ENCODE measurements at places on chromosomes 4 and X.

- no peak for DNase-seq
These were observed 23.2 kb downstream of the HDX start for GRCh38 chrX:84479086-84479485.

GRCh38 chrX:994780-995179, 217.7 kb downstream of the CRLF2 start:
- DNase-seq, result no peak

DNA sequence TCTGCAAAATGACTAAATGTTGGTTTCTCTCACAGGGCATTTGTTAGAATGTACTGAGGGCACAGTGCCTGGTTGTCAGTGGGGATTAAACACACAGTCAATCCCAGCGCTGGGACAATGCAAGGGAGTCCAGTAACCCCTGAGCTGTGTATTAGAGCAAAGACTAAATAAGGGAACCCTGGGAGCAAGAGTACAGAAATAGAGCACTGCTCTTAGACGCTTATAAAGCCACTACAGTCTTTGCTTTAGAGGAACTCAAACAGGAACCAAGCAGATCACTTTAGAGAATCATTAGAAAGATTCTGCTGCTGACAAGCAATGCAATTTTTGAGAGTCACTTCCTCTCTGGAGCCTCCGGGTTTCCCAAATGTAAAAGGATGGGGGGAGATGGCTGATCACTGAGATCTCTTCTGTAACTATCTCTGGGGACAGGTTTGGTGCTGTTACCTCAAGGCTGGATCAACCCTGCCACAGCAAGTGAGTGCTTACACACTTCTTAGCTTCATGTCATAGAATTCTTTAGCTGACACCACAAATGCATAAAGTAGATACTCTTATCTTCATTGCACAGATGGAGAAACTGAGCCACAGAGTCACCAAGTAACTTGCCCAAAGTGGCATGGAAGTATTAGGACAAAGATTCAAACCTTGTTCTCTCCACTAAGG, 137.8 kb upstream of the CPEB2 start:
- peak; percentile 90 for DNase-seq

DNA sequence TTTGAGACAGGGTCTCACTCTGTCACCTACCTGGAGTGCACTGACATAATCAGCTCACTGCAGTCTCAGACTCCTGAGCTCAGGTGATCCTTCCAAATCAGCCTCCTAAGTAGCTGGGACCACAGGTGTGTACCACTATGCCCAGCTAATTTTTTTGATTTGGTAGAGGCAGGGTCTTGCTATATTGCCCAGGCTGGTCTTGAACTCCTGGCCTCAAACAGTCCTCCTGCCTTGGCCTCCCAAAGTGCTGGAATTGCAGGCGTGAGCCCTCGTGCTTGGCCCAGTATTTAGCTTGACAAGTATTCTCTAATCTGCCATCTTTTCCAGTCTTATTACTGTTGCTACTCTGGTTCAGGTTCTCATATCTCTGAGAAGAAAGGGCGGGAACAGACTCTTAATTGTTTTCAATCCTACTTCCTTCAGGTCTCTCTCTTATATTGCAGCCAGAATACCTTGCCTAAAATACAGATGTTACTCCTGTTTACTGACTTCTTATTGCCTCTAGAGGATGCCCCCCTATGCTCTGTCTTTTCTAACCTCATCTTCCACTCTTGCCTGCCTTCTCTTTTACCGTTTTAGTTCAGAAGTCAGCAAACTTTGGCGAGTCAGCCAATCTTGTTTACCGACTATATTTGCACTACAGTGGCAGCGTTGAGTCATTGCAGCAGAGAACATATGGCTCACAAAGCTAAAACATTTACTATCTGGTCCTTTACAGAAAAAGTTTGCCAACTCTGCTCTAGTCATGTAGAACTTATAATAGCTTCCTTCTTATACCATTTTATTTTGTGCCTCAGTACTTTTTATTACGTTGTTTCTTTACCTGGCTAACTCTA, 19.0 kb downstream of the MRPL1 start:
- no peak for DNase-seq

DNA sequence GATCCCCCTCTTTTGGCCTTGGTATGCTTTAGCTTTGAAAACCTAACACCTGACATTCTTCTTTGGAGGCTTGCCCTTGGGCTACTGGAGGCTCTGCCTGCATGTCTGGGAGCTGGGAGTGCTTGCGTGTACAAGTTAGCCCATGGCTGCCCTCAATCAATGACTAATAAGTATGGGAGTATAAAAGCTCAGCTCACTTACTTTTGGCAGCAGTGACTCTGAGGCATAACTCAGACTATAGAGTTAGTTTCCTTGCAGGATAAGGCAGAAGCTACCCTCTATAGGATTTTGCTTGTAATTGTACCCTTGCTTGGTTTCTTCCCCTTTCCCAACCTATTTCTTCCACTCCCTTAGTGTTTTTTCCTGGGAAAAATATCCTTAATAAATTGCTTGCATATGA, 247.9 kb downstream of the PPP1R2C start:
- no peak for DNase-seq

DNA sequence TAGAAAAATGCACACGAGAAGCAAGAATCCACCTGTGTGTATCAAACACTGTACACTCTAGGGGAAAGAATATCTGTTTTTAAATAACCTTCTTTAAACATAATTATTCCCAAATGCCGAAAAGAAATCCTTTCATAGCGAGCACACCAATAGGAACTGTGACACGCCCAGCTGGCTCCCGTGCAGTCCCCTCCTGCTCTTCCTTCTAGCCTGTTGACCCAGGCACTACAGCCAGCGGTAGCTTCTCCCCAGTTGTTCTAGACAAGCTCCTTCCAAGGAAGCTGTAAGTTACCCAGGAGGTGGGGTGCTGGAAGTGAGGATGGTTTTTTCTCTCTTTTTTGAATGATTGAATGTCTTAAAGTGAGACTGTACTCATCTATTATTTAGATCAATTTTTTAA, 19.5 kb upstream of the NOCT start:
- DNase-seq, result no peak

DNA sequence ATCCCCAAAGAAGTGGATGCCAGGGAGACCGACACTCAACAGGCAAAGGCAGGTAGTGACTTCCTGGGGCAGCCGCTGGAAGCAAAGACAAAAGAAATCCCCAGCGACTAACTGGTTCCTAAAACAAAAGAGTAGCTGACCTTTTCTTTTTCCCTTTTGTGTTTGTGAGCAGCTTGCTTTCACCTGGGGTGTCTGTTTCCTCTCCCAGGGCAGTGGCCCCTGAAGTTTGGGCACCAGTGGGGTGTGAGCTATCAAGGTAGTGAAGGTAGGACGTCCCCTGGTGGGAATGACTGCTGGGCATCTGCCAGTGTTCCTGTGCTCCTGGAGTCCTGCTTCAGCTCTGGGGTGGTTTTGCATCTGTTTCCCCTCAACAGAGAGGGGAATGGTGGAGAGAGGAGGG, 41.6 kb upstream of the STIM2 start:
- DNase-seq, result no peak

- no peak for DNase-seq
These were observed 35.9 kb downstream of the SLC9A6 start for GRCh38 chrX:136021160-136021559.

- DNase-seq, result no peak
These were observed 12.4 kb upstream of the EOLA2 start for GRCh38 chrX:149950681-149951080.

GRCh38 chrX:123830309-123830708, 29.5 kb upstream of the XIAP start:
- DNase-seq, result no peak

- DNase-seq, result no peak
These were observed 6.2 kb upstream of the MOB1B start for GRCh38 chr4:70895811-70896491.

- no peak for DNase-seq
These were observed 66.3 kb downstream of the ITM2A start for GRCh38 chrX:79300856-79301255.

DNA sequence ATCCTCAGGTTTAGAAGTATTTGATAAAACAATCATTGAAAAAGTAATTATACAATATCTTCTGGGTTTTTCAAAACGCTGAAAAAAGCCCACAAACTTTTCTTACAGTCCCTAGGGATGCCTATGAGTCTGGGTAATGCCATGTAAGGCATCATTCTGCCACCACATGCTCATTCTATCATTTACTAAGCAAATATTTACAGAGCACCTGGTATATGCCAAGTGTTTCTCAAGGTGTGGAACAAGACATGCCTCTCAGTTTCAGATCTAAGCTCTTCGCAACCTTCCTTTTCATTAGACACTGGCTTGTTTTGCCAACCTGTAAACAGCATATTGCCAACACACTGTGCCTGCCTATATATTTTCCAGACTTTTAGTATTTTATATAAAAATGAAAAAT, 17.7 kb downstream of the MID1 start:
- no peak for DNase-seq

- DNase-seq, result no peak
These were observed 1934.9 kb downstream of the ARAP2 start for GRCh38 chr4:34309383-34309906.

DNA sequence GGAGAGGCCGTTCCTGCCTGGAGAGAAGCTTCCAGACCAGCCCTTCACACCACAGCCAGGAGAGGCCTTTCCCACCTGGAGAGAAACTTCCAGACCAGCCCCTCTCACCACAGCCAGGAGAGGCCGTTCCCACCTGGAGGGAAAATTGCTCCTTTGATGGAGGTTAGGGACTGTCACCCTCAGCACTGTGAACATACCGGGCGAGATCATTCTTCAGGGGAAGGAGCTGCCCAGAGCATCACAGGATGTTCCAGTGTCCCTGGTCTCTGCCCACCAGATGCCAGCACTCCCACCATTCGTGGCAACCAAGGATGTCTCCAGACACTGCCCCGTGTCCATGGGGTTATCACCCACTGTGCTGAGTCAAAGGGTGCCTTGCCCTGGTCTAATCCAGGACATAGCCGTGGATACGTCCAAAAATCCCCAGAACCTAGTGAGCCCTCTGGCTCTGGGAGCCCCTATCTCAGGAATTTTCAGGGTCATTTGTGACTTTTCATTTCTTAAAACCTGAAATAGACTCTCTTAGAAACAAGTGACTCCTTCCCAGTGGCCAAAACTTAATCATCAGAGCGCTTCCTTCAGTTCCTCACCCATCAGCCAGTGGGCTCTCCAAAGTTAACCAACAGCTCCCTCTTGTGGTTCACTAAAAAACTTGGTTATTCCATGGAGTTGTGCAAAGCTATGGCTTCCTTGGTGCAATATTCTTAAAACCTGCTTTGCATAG, 80.2 kb downstream of the CRMP1 start:
- DNase-seq, result peak; percentile 37

- DNase-seq, result no peak
These were observed 33.5 kb downstream of the NYX start for GRCh38 chrX:41480508-41481260.

DNA sequence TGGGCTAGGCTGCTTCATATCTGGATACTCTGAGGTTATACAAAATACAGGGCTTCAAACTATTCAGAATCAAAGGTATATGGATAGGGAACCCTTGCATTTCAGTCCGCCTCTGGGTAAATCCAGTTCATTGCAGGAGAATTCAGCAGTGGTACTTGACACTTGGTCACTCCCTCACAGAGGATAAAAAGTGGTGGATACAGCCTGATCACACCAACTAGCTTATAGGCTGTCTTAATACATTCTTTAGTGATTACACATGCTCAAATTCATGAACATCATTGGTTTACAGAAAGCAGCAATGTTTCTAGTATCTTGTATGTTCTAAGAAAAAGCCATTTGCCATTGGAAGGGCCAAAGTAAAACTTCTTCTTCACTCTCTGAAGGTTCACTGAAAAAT, 104.8 kb upstream of the PDE5A start:
- no peak for DNase-seq

- DNase-seq, result no peak
These were observed 62.6 kb downstream of the CHIC2 start for GRCh38 chr4:54001668-54002365.

DNA sequence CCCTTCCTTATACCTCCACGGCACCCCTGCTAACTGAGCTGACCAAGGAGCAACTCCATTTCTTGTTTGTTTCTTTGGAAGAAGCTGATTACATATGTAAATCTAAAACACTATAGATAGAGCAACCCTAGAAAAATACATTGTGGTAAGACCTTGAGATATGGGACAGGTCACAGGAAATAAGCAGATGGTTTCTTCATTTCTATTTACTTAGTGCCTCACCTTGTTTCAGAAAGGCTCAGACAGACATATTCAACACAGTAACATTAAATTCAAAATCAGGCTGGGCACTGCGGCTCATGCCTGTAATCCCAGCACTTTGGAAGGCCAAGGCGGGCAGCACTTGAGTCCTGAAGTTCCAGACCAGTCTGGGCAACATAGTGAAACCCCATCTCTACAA, 47.3 kb downstream of the IRF2 start:
- DNase-seq, result no peak

- DNase-seq, result no peak
These were observed 94.5 kb downstream of the ABLIM2 start for GRCh38 chr4:8063974-8064563.

DNA sequence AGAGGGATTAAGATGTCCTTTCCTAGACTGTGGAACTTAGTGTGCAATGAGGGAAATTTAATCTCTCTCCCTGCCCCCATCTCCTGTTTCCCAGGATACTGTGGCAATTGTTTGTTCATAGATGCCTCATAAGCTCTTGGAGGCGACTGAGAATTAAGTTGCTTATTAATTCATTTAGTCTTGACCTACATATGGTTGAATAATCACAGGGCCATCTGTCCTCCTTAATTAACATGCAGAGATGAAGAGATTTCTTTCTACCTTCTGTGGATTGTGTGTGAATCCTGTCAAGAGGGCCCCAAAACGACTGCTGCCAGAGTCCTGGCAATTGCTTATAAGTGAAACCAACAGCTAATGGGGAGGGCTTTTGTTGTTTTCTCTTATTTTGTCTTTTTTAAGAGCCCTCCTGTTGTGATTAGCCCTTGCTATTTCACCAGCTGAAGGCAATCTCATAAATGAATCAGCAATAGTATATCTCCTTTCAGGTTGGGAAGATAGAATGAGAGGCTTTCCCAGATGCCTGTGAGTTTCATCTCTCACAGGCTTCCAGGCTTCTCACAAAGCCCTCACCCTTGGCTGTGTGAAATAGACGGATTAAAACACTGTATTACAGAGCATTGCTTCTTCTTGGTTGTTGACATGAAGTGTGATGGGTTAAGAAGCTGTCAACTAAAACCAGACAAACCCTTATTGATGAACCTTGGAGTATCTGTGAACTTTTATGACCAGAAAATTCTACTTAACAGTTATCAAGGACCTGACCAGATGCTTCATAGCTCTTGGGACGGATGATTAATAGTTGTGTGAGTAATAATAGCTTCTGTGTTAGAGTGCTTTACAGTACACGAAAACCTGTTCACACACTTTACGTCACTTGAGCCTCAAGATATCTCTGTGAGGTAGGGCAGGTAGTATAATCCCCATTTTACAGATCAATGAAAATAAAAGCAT, 58.5 kb downstream of the PGRMC2 start:
- no peak for DNase-seq

- no peak for DNase-seq
These were observed 6.3 kb downstream of the FNIP2 start for GRCh38 chr4:158775091-158775651.

All from CMK (cell line).